Mesothelial cell of epicardium (in vitro differentiated cells): ENCODE measurements at places on chromosomes 4 and X. TPM values are rescaled to one million over a fixed set of nuclear protein-coding genes. Genes with fewer than 3 reads are reported as not detected.

DNA sequence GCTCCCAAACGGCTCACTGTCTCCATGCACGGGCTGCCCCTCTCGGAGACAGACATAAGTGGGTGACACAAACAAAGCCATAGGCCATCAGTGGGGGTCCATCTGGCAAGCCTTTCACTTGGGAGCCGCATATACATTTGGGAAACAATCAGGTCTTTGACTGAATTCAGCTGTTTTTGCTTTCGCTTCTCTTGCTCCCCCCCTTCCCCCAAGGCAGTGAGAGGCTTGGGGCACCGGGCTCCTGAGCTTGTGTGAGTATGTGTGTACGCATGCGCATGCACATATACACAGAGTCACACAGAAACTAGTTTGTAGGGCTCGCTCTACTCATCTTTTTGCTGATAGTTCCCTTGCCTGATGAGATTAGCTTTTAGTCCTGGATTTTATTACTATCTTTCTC lies 284.4 kb downstream of the AFF2 start:
- no peak for DNase-seq

GALNTL6 gene
- 1.3 to 2.2 TPM (median 2.0 TPM) in 3 replicates for total RNA-seq

DNA sequence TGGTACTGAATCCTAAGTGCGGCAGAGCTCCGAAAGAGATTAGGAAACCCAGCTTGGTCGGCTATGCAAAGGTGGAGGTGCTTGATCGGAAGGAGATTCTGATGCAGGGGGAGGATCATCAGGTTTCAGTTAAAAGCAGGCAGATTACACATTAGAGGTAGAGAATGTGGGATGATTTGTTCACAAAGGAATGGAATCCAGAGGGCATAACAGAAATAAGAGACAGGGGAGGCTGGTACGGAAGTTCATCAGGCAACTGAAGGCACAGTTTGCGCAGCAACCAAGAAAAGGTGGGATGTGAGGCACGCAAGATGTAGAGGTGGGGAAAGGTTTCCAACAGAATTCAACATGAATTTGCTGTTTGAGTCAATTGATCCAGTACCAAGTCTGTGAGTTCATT lies 424 bp upstream of the ZNF330 start:
- DNase-seq: no peak

- no peak for DNase-seq
These were observed 62.1 kb upstream of the EXOC1L start for GRCh38 chr4:55757356-55757952.

DNA sequence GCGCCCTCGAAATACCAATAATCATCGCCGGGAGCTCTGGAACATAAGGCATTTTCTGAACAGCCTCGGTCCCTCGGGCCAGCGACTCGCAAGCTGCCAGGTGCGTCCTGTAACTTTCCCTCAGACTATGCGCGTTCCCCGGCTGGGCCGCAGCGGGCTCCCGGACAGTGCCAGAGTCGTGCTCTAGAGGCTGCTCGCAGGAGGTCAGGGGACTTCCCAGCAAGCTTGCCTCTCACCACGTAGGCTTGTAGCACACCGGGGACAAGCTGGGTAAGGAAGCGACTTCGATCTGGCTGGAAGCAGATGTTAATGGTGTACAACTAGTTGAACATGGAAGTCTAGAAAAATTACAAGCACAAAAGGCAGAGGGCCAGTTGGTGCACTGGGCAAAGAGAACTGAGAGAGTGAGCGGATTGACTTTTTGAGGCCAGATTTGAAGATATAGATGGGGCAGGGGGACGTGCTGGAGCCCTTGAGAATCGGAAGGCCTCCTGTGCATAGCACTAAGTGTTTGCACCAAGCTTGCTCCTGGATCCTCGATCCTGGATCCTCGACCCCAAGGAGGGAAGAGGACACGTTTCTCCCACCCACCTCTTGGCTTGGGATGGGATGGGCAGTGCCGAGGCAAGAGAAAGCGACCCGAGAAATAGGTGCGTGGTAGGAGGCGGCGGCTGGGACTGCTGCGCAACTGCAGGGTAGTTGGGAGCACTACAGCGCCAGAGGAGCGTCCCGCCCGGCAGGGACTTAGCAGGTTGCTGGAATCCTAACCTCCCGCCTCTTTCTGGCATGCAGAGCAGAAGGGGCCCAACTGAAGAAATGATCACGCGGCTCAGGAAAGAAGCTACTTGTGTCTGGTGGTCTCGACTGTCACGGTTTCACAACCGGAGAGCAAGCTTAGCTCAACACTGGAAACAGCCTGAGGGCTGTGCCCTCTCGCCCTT lies 19.9 kb upstream of the ZIC3 start:
- DNase-seq: no peak

DNA sequence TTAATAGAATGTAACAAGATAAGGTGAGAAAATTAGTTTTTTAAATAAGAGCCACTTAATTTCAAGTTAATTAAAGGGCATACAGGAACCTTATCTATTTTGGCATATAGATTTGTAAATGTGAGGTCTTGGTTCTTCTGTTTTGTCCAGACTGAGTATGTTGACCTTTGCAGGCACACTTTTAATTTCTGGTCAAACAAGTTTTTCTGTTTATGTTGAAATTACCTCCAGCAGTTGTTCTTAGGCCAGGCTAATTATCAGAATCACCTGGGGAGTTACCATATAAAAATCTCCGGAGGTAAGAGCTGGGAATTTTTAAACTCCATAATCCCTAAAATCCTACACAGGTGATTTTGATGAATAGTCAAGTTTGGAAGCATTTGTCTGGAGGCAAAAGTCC lies 227.4 kb upstream of the ANKRD50 start:
- DNase-seq: no peak
